ENCODE measurements at places on chromosomes 7 and 10. TPM values are rescaled to one million over a fixed set of nuclear protein-coding genes. Genes with fewer than 3 reads are reported as not detected.

The ACSL5 gene
- polyA plus RNA-seq = 3.1 TPM

The IGFBP1 gene
- polyA plus RNA-seq = not detected

The NEUROD6 gene
- not detected for polyA plus RNA-seq

The DUSP5 gene
- polyA plus RNA-seq = 4.2 TPM

The ADAM12 gene
- polyA plus RNA-seq = 18.6 TPM

Data from hindlimb muscle (tissue), 1 donor.